ENCODE measurements at places on chromosomes 5 and 9.
A peak's percentile ranks its signal among the peaks of the same experiment; 100 is the strongest.

- no peak for DNase-seq
These were observed 719 bp downstream of the MIGA2 start for GRCh38 chr9:129036923-129037766.

DNA sequence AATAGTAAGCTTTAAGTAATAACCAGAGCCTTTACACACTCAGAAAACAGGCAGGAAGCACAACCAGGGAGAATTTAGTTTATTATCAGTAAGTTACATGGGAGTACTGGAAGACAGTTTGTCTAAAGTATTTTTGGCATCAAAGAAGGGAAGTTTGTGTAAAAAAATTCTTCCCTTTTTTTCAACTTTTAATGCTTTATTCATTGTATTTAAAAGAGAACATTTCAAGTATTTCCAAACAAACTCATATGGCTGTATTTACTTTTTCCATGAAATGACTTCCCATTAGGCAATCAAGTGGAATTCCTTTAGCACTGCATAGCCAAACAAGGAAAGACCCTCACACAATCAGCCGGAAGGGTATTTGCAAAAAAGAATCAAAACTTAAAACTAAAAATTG, 26.7 kb downstream of the RNF145 start:
- peak; percentile 23 for DNase-seq

GRCh38 chr9:81578606-81579005, 110.7 kb downstream of the TLE1 start:
- DNase-seq, result no peak

DNA sequence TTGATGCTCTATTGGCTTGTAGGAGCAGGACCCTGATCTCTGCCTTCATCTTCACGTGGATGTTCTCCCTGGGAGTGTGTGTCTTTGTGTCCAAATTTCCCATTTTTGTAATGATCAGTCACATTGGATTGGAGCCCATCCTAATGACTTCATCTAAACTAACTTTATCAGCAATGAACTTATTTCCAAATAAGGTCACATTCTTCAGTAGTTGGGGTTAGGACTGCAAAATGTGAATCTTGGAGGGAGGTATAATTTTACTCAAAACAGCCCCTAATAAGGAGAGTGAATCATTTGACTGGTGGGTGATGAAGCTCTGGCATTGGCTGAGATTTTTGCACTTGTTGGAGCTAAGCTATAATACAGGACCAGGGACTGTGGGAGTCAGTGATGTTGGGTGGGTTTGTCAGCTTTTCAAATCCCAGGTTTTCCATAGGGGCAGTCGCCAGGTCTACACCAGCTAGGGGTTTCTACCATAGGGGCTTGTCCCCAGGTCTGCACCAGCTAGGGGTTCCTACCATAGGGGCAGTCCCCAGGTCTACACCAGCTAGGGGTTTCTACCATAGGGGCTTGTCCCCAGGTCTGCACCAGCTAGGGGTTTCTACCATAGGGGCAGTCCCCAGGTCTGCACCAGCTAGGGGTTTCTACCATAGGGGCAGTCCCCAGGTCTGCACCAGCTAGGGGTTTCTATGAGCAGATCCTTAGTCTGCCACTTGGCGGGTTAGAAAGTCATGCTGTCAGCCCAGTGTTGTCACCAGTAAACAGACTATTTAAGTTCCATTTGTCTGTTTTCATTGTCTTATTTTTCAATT, 382.6 kb upstream of the DAP start:
- DNase-seq, result no peak

- DNase-seq, result no peak
These were observed 167.5 kb downstream of the INSYN2B start for GRCh38 chr5:169812786-169813185.

GRCh38 chr9:129125478-129125877, 14.3 kb downstream of the PTPA start:
- DNase-seq, result no peak

DNA sequence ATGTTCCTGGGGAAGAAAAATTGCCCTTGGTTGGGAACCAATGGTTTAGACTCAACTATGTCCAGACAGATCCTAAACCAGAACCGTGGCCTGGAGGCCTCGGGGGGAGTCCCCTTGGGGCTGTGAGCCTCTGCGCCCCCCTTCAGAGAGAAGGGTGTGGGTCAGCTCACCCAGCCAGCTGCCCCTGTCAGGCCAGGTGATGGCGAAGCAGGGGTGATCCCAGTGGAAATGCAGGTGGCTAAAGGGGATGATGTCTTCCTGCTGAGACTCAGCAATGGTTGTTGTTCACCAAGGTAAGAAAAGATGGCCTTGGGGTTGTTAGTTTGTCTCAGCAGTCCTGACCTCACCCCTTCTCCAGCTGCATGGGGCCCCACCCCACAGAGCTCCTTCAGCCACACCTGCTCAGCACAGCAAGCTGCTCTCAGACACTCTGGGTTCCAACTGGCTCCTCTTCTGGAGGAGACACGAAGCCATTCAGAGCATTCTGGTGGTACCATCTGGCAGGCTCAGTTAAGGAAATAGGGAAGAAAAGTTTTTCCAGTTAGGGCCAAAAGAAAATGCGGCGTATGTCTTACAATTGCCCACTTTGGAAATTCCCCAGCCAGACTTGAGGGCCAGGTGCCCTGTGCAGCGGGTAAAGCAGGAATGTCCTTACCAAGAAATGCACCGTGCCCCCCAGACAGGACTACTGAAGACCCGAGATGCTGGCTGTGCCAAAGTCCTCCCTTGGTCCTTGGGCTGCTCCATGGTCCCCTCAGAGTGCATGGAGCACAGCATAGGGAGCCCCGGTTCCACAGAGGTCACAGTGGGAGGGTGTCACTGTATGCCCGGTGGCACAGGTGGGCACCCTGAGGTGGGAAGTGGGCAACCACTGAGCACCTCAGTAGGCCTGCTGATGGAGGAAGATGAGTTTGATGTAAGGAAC, 90.2 kb downstream of the NSUN2 start:
- no peak for DNase-seq

GRCh38 chr9:108416324-108416723, 439.5 kb downstream of the ACTL7B start:
- no peak for DNase-seq

DNA sequence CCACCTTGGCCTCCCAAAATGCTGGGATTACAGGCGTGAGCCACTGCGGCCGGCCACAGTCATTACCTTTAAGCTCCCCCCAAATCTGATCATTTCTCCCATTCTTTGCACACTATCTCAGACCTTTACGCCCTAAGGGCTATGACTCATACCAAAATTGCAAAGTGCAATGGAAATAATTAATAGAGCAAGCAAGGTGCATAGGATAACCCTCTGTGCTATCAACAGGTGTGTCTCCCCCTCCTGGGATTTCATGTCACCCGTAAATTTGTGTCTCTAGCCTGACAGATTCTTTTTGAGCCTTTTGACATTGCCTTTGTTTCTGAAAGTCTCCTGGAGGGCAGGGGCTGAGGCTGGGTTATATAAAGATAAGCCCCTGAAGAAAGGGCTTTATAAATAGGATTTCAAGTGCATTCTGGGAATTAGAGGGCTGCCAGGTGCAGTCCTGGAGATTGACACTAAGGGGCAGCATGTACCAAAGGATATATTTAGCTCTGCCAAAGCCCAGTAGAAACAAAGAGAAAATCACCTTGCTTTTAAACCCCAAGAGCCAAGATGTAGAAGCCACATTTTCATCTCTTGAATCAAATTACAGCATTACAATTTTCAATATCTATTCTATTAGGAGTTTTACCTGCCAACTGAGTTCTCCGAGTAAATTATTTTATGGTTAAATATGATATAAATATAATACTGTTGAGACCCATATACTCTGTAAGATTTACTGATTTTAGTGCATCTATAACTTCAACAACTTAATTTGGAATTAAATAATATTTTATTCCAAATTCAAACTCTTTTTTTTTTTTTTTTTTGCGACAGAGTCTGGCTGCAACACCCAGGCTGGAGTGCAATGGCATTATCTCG, 18.2 kb downstream of the S100Z start:
- peak; percentile 50 for DNase-seq

GRCh38 chr5:84163671-84164070, 221.0 kb downstream of the EDIL3 start:
- DNase-seq, result no peak

- DNase-seq, result no peak
These were observed 140.8 kb downstream of the CAMK4 start for GRCh38 chr5:111364992-111365391.

DNA sequence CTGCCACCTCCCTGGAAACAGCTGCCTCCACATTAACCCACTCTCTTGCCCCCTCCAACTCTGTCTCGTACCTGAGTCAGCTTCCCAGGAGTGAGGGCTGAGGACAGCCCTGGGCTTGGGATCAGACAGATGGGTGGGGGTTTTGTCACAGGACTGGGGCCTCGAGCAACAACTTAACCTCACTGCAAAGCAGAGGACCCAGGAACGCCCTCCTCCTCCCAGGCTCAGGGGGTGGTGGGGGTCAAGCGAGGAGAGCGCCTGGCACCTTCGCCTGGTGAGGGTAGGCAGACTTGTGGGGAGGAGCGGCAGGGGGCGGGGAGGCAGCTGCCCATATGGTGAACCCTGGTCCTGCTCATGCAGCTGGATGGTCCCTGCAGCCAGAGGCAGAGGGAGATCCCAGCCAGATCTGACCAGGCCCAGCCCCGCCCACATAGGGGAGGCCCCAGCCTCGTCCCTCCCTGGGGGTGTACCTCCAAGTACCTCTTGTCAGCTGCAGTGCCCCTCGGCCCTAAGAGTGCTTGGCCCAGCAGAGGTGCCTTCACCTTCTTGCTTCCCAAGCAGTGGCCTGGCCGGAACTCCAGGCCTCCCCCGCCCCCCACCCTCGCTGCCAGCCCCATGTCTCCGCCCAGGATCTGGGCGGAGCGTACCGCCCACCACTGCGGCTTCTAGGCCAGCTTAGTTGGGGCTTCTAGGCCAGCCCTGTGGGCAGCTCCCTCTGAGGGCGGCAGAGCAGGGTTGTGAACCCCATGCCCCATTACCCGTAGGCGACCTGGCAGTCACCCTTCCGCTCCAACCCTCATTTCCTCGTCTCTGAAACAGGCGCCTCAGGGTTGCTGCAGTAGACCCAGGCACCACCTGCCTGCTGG, at the start of gene SARDH:
Gene SARDH (minus strand): TSS at position 579 of the 866 bp plus-strand sequence. CDS start 4,179 bp downstream, outside the sequence.
- no peak for DNase-seq

DNA sequence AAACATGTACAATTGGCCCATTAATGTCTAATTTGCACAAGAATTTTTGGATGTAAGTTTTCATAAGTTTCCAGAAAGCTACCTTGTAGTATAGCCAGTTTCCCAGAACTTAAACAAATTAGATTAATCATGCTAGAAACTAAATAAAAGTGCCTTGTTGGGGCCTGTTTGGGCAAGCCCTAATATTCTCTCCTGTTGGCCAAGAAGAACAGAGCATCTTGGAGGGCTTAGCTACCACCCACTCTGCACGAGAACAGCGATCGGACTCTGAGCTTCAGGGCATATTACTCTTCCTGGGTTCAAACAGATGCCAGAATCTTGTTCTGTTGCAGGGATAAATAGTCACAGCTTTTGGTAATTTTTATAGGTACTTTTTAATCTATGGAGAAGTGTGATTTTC, 88.2 kb downstream of the GAS1 start:
- DNase-seq, result no peak

GRCh38 chr5:112708103-112708622, 29.5 kb upstream of the APC start:
- no peak for DNase-seq

DNA sequence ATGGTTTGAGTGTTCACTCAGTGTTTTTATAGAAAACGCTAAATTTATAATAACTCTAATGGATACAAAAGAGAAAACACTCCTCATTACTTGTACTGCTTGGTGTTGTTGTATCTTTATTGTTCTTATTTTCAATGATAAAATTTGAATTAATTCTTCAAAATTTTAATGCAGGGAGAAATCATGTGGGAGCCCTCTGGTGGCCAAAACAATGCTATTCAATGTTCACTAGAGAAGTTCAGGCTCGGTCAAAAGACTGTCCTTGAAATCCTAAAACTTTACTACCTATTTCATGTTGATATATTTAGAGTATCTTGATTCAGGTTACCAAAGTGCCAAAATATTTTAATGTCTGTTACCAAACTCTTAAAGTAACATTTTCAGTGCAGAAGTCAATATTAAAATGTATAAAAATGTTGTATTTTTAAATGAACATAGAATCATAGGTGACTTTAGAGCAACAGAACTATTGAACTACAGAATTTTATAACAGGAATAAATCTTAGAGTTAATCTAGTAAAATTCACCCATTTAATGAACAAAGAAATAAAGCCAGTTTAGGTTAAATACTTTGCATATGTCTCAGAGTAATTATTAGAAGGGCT, 1259.8 kb downstream of the PTPRD start:
- no peak for DNase-seq

GRCh38 chr5:127011961-127012644, 18.3 kb downstream of the MARCHF3 start:
- no peak for DNase-seq

- no peak for DNase-seq
These were observed 4.3 kb downstream of the ANXA6 start for GRCh38 chr5:151153300-151153699.

DNA sequence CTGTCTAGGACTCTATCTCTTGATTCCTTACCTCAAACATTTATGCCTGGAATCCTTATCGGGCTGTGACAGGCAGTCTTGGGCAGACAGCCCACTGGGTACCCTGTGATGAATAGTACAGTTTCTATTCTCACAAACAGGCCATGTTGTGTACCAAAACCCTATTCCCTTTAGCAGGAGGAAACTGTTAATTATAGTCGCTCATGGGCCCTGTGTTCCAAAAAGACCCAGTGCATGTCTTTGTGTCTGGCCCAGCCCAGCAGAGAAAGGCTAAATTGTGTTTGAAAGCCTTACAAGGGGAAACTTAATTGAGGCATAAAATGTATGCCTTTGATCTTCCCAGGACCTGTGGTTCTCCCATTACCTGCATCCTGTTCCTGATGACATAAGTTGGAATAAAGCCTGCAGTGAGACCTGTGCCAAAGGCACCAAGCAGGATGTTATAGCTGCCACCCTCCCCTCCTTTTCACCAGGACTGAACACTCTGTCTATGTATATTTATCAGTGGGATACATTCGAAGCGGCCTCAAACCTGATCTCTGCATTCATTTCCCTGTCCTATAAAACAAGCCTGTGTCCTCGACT, 43.3 kb downstream of the TLR4 start:
- no peak for DNase-seq
